ENCODE measurements at places on chromosomes 6 and 20.

GRCh38 chr20:26243731-26244130 lies 547.1 kb upstream of the ZNF337 start:
- DNase-seq: no peak

GRCh38 chr6:43328528-43328927 lies 19.9 kb upstream of the CRIP3 start:
- DNase-seq: no peak

- DNase-seq: no peak
Measured at GRCh38 chr6:39909701-39910100, 24.6 kb downstream of the MOCS1 start.

GRCh38 chr6:5506597-5506996 lies 245.3 kb downstream of the FARS2 start:
- no peak for DNase-seq

DNA sequence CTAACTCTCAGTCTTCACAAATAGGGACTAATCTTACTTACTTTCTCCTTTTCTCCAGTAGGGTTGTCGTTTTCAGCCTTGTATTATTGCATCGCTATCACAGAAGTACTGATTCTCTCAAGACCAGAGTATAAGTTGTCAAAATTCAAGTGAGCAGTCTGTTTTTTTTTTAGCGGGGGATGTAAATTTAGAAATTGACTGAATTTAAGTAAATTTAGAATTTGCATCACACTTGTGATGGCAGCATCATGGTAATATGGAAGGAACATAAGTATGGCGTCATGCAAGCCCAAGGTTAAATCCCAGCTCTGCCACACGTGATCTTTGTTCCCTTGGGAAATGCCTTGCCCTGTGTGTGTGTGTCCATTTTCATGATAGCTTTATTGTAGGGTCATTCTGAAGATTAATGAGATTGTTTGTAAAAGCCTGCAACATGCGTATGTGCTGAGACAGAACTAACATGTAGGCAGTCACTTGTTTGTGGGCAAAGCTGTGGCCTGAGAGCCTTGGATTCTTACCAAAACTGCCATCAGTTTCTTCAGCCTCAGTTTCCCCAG lies 52.8 kb upstream of the VSTM2L start:
- DNase-seq: no peak

- DNase-seq: no peak
Measured at GRCh38 chr6:392441-393390, 1.2 kb downstream of the IRF4 start.

Measured in HT1080 (cell line).